ENCODE measurements at places on chromosomes 16 and 17.
A peak's percentile ranks its signal among the peaks of the same experiment; 100 is the strongest.

DNA sequence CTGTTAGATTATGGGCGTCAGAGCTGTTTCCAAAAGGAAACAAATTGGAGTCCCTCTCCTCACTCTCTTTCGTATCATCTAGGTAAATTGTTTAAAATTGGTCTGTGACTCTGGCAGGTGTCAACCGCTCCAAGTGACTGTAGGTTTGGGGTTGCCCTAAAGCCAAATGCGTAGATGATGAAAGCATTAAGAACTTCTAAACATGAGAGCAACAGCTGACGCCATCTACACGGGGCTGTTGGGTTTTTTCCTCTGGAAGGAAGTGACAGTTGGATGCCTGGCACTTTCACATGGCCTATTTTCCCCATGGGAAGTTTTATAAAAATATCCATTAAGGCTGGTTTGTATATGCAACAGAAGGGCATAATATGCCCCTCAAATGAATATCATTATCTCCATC is 215.7 kb upstream of the CACNG5 start:
- DNase-seq, result no peak

DNA sequence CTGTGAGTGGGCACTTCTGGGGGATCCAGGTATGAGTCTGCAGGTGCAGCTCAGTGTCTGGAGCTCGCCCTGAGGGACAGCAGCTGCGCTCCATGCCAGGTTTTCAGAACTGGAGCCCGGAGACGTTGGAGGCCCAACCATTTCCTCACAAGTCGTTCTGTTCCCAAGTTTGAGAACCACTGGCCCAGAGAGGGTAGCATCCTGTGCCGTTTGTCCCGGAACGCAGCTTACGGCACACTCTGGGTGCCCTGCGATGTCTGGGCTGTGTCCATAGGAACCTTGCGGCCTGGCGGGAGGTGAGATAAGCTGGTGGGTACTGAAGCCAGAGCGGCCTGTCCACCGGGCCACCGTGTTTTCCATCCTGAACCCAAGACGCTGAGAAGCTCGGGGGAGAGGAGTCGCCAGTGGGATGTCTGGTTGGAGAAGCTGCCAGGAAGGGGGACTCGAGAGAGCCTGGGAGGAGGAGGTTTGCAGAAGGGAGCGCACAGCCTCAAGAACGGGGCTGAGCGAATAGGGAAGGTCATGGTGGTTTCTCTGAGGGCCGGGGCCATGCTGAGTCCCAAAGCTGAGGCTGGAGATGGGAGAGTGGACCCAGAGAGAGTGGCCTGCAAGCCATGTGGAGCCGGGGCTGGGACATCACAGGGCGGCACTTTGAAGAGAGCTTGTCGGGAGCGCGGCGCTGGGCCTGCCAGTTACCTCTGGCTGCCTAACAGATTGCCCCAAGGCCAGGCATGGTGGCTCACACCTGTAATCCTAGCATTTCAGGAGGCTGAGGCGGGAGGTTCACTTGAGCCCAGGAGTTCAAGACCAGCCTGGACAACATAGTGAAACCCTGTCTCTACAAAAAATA is 211.0 kb upstream of the GSE1 start:
- no peak for DNase-seq

DNA sequence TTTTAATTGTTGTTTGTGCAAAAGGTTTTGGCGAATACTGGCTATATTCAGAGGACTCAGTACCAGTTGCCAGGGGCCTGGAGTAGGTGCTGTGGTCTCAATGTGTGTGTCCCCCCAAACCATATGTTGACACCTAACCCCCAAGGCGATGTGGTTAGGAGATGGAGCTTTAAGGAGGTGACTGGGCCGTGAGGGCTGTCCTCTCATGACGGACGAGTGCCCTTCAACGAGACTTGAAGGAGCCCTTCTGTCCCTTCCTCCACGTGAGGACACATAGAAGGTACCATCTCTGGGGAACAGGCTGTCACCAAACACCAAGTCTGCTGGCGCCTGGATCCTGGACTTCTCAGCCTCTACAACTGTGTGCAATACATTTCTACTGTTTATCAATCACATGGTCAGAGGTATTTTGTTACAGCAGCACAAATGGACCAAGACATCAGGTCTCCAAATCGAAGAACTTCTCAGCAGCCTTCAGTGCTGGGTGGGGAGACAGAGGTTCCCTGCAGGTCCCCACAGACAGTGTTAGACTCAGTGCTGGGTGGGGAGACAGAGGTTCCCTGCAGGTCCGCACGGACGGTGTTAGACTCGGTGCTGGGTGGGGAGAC is 24.8 kb upstream of the METRNL start:
- DNase-seq, result no peak

DNA sequence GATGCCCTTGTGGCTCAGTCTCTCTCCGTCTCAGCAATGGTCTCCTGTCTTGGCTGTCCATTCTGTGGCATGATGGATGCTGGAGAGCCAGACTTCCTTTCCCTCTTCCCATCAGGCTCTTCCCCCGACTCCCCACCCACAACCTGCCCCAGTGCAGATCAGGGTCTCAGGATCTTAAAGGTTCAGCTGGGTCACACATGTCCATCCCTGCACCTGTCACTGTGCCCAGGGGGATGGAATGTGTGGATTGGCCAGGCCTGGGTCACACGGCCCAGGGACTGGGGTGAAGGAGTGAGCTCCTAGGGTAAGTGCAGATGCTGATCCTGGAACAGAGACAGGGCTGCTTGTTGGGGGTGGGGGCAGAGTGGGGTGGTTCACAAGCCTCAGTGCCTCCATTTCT is 23.0 kb downstream of the ADGRG5 start:
- no peak for DNase-seq

DNA sequence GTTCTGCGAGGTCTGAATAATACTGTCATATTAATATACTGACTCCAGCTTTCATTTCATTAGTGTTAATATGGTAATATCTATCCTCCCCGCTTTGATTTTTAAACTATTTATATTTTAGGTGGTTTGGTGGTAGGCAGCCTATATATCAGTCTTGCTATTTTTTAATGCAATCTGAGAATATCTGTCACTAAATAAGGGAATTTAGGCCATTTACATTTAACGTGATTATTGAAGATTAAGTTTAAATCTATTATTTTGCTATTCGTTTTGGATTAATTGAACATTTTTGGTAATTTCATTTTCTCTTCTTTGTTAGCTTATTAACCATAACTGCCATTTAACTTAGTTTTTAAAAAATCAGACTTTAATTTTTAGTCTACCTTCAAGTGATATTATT is 247.7 kb upstream of the PMFBP1 start:
- no peak for DNase-seq

DNA sequence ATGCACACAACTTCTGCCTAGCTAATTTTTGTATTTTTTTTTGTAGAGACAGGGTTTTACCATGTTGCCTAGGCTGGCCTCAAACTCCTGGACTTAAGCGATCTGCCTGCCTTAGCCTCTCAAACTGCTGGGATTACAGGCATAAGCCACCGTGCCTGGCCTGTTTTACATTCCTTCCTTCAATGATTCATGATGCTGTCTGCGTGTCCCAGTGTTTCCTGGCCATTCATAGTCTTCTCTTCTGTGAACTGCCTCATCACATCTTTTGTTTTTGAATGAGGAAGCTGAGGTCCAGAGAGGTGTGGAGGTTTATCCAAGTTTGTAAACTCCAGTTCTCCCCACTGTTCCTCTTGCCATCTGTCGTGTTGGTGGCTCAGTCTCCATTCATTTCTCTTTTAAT is 64.5 kb upstream of the MED9 start:
- no peak for DNase-seq

GRCh38 chr16:69865701-69866100 is 85.4 kb upstream of the CLEC18A start:
- no peak for DNase-seq

- no peak for DNase-seq
Observed at GRCh38 chr16:50681021-50681885, at the start of gene SNX20. TSS of gene SNX20 (minus strand) at chr16:50681312. CDS start at chr16:50677526, 3,786 bp downstream.

- DNase-seq, result no peak
Observed at GRCh38 chr17:63698886-63699637, 863 bp downstream of the LIMD2 start.

DNA sequence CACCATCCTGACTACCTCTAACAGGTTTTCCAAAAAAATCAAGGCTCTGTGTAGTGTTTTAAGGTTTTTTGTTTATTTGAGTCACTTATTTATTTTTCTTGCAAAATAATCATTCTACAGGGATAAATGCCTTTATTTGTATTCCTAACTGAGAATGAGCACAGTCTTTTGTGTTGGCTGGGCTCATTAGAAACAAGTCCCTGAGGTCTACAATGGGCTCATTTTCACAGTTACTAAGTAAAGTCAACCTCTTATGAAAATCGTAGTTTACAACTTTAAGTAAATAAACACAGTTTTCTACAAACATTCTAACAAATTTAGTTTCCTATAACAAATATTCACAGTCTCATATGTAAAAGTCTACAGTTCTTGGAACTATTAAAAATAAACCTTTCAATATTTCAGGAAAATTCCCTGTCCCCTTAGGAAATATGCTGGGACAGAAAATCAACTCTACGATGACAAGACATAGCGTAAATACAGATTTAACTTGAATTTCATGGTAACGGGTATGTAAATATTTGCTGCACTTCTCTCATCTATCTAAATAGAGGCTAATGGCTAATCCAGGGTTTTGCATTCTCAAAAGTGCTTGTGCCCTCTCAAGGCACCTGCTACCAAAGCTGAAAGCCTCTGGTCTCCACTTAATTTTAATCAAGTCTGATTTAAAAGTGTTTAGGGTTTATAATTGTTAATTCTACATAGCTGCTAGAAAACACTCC is 31.5 kb upstream of the CDH5 start:
- no peak for DNase-seq

- no peak for DNase-seq
Observed at GRCh38 chr17:27506348-27507218, 50.3 kb downstream of the KSR1 start.

GRCh38 chr16:88894681-88895300 is 28.3 kb upstream of the PABPN1L start:
- no peak for DNase-seq

DNA sequence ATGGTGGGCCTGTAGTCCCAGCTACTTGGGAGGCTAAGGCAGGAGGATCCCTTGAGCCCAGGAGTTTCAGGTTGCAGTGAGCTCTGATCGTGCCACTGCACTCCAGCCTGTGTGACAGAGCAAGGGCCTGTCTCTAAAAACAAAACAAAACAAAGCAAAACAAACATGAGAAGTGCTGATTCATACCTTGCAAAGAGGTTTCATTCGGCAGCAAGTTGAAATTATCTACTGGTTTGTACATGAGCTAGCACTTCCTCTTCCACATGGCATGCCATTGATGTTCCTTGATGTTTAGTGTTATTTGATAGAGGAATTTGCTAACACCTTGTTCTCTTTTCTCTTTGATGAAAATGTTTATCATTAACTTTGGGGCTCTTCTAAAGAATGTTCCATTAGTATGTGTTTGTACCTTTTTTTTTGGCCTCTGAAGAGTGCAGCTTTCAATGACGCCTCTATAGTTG is 50.6 kb downstream of the SPECC1 start:
- DNase-seq, result no peak

DNA sequence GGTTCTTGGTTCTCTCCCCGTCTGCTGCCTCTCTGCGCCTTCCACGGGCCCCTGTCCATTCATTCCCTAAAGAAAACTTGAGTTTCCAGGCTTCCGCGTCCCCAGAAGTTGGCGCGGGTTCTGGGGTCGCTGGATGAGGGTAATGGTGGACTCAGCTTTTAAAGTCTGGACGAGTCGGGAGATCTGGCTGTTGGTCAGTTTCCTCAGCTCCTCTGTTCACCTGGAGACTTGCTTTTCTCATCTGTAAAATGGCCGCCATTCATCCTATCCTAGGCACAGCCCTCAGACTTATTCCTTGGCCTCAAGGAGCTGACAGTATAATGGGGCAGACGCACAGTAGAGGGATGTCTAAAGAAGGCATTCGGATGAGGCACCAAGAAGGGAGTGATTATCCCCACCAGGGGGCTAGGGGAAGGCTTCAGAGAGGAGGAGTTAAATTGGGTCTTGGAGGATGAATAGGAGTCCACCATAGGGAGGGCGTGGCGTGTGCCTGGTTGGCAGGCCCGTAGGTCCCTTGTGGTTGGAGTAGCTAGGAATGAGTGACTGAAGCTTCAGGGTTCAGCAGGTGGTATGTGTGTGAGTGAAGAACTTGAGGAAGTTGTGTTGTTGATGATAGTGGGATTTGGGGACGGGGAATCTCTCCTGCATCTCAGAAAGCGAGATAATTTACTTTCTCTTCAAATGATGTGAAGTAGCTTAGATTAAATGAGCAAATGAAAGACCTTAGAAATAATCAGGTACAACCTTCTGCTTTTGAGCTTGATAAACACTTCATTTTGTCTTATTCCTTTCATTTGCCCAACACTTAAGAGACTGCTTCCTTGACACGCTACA is 652 bp downstream of the VPS35L start:
- DNase-seq, result peak; percentile 59

GRCh38 chr17:35295686-35296085 is 52.8 kb downstream of the SLFN5 start:
- no peak for DNase-seq

All from HCT116 (cell line).